Tongue (tissue), 3 donors: ENCODE measurements at places on chromosomes 2 and 18. TPM values are rescaled to one million over a fixed set of nuclear protein-coding genes. Genes with fewer than 3 reads are reported as not detected.

DNA sequence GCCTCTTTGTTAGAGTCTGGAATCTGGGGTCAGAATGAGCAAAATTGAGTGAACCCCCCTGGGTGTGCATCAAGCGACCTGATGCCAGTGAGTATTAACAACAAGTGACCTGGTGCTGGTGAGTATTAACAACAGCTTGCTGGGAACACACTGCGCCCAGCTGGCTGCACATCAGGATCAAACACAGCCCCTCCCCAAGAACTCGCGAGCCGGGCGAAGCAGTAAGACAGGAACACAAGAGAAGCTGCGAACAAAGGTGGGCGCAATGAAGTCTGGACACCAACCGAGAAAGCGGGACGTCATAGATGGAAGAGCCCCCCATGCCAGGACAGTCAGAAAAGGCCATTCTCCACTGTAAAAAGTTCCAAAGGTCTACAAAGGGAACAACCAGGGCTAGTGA is 34.3 kb downstream of the CRACDL start:
- DNase-seq = no peak

The TRPM8 gene
- total RNA-seq = not detected

DNA sequence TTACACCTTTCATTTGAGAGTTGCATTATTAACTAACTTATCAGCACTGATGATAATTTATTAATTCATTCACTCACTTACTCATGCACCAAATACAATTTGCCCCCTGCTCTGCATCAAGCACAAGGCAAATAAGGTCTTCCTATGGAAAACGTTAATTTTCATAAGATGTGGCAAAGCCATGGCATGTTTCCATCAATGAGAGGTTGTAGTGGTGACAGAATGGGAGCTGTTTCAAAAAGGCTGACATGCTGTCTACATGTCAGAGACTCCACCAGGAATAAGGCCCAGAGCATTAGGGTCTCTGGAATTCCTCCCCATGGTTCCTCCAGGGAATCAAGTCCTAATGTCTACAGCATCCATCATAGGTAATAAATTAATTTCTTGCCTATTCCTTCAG is 978.8 kb downstream of the TMEM182 start:
- DNase-seq = no peak

GRCh38 chr18:9577361-9577760 is 37.0 kb downstream of the PPP4R1 start:
- no peak for DNase-seq

The TRABD2A gene
- total RNA-seq = not detected

The RUFY4 gene
- not detected for total RNA-seq

The REG3A gene
- total RNA-seq = not detected
